ENCODE measurements at places on chromosomes 3 and 15. TPM values are rescaled to one million over a fixed set of nuclear protein-coding genes. Genes with fewer than 3 reads are reported as not detected.

SLC35G2 gene
- total RNA-seq, result 0.28 TPM

TRIM42 gene
- not detected for total RNA-seq

ZIC1 gene
- total RNA-seq, result not detected

LEKR1 gene
- 1.3 TPM for total RNA-seq

SLC22A13 gene
- total RNA-seq, result 0.57 TPM

NRG4 gene
- not detected for total RNA-seq

DNA sequence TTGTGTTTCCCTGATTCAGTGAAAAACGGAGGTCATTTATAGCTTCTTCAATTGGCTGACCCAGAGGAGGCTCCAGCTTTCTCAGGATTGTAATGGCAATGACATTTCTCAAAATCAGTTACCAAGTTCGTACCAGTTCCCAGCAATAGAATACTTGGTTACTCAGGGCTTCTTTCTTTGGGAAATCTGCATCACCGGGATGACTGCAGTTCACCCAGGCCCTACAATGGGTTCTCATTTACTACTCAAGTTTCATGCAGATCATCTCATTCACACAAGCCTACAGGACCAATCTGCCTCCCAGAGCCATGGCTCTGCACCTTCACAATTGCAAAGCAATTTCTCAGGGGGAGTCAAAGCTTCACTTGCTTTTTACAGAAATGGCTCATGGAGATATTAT is 109.6 kb downstream of the FHIT start:
- DNase-seq, result no peak

GRCh38 chr15:56247266-56247665 is 3.6 kb upstream of the RFX7 start:
- DNase-seq, result no peak

GRCh38 chr3:12192173-12192572 is 33.5 kb upstream of the TIMP4 start:
- no peak for DNase-seq

GRCh38 chr3:115885621-115886020 is 262.3 kb downstream of the GAP43 start:
- no peak for DNase-seq

DNA sequence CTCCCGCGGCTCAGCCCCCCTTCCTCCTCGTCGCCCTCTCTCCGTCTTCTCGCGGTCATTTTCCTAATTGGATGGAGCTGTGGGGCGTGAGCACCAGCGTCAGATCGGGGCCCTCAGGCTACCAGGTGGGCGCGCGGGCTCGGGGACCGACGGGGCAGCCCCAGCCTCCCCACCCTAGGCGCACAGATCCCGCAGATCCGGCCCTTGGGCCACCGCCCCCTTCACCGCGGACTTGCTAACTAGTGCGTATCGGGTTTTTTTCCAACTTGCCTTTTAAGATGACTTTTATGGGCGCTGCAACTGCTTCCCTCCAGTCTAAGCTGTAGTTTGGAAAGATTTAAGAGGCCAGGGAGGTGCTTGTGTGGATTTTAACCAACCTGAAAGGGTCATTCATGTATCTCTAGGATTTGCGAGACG is 1.3 kb downstream of the ZNF710 start:
- DNase-seq, result peak; percentile 66

GRCh38 chr3:119239206-119239820 is 1.4 kb downstream of the B4GALT4 start:
- DNase-seq, result no peak

- DNase-seq, result no peak
Observed at GRCh38 chr3:104291878-104292277, 1074.8 kb upstream of the ALCAM start.

DNA sequence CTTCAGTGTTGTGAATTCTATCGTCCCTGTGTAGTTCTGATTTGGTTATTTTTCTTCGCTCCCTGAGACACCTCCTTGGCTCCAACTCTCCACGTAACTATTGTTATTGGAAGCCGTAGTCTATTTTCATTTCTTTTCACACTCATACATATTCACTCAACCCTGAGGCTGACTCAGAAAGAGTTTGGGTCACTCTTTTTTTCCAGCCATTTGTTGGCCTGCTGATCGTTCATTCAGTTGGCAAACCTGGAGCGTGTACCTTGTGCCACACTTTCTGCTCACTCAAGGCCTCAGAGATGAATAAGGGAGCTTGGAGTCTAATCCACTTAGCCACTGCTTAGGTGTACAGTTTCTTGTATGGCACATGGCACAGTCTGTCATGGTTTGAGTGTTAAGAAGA is 22.4 kb downstream of the GYG1 start:
- no peak for DNase-seq

- DNase-seq, result no peak
Observed at GRCh38 chr3:62125380-62125779, 248.0 kb downstream of the FEZF2 start.

- no peak for DNase-seq
Observed at GRCh38 chr15:71202712-71203111, 87.4 kb downstream of the THSD4 start.

- no peak for DNase-seq
Observed at GRCh38 chr3:127484601-127485388, 105.7 kb downstream of the TPRA1 start.

GRCh38 chr3:183331498-183331897 is 78.4 kb downstream of the B3GNT5 start:
- no peak for DNase-seq

DNA sequence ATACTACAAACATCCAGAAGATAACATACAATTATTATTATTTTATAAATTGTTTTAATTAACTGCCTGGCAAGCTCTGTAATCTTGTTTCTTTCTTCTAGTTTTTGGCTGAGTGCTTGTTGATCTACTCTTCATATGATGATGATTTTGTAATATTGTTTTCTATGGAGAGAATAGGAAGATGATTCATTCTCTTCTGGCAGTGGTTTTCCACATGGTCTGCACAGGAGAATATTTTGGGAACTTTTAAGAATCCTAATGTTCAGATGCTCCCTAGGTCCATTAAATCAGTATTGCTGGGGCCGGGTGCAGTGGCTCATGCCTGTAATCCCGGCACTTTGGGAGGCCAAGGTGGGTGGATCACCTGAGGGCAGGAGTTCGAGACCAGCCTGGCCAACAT is 37.6 kb downstream of the CACNA2D3 start:
- DNase-seq, result no peak

DNA sequence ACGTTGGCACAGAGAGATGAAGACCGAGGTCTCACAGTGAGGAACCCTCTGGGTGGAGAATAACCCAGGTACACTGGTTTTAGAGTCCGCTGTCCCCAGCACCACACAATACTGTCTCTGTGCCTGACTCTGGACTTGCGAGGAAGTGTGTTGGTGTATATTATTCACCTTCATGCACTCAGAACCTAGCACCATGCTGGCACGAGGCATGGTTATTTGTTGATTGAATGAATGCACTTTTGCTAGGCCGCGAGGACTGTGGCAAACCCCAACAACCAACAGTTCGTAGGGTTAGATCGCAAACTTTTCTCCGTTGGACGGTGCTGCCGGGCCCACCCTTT is 484 bp upstream of the C3orf52 start:
- no peak for DNase-seq

DNA sequence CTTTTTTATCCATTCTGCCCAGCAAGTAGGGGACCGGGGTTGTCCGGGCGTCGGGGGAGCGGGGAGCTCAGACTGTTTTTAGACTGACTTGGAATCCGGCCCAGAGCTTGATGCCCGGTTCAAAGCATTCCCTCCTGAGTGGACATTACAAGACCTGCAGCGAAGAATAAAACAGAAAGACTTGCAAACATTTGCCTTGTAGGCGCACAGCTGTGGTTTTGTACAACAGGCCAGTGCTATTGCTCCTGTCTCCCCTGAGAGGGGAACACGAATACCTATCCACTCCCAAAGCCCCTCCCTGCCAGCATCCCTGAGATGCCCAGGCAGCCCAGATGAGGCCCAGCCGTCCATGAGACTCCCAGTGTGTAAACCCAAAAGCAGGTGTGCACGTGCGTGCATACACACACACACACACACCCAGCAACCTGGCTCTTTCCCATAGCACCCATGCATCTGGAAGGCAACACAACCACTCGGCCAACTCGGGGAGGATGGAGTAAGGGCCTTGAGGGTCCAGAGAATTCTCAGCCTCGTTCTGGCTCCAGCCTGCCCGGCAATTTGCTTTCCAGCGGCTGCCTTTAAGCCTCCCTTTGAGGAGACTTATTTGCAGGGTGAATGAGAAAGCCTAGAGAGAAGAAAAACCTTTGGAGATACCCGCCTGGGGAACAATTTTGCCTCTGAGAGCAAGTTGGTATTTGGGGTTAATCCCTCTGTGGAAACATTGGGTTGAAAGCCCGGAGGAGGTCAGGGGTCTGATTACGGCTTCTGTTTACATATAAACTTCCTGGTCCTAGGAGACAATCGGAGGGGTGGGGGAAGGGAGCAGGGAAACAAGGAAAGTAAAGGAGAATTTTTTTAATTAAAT is 161.0 kb upstream of the HES1 start:
- DNase-seq, result no peak

GRCh38 chr3:46848271-46849044 is 14.8 kb downstream of the MYL3 start:
- DNase-seq, result peak; percentile 55

DNA sequence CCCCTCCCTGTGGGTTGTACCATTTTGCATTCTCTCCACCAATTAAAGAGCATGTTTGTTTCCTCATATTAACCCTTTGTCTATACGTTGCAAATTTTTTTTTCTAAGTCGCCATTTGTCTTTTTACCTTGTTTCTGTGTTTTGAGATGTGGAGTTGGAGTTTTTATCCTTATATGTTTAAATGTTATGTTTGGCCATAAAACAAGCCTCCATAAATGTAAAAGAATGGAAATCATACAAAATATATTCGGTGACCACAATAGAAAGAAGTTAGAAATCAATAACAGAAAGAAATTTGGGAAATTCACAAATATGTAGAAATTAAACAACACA is 29.2 kb downstream of the LRRK1 start:
- DNase-seq, result no peak

- DNase-seq, result no peak
Observed at GRCh38 chr15:66578286-66578875, 12.6 kb upstream of the LCTL start.

- no peak for DNase-seq
Observed at GRCh38 chr3:146334151-146334550, 83.2 kb upstream of the PLSCR4 start.

- no peak for DNase-seq
Observed at GRCh38 chr3:172102883-172103310, 63.5 kb downstream of the FNDC3B start.

DNA sequence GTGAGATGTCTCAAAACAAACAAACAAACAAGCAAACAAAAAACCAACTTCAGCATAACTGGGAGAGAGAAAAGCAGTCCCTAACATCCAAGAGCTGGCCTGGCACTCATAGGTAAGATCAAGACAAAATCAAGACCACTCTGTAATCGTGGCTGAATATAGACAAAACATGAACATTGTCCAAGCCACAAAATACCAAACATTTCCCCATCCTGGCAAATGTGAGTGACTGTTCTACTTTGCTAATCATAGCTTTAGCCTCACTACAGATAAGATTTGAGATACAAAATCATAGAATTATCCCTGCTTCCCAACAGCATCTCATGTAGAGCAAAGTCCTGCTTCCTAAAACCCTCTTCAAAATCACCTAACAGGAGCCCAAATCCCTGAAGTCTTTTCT is 116.7 kb upstream of the PRTG start:
- no peak for DNase-seq

DNA sequence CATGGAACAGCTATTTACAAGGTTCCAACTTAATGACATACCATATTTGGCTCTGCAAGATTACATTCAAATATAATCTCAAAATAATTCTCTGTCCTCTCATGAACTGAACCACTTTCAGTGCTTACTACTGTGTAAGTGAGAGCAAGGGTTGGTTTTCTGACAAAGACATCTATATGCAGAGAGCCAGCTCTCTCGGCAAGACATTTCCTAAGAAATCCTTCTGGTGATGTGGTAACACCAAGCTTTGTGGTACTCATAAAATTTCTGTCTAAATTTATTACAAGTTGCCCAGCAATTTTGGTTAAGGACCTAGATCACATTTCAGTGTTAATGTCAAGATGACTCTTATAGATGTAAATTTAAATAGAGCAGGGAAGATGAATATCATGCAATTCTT is 184.9 kb downstream of the GAP43 start:
- no peak for DNase-seq

GRCh38 chr3:101879102-101879501 is 29.8 kb downstream of the NFKBIZ start:
- DNase-seq, result no peak

- DNase-seq, result no peak
Observed at GRCh38 chr3:37770938-37771918, 90.5 kb upstream of the CTDSPL start.

DNA sequence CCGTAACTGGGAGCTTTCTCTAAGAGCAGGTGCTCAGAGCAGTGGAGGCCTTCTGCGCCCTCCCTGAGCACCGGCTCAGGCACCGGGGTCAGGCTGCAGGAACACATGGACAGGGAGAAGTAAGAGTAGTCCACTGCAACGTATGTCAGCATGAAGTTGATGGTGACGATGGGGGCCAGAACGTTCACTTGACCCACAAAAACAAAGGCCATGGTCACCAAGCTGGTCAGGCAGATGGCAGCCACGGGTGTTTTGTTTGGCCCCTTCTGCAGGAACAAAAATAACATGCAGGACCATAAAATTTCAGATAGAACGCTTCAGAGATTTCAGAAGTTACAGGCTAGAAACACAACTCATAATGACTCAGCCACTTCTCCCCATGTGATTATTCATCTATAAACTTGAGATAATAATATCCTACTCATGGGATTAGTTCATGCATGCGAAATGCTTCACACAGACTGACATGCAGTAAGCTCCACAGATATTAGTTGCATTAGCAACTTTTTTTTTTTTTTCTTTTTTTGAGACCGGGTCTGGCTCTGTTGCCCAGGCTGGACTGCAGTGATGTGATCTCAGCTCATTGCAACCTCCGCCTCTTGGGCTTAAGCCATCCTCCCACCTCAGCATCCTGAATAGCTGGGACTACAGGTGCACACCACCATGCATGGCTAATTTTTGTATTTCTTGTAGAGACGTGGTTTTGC is 52.2 kb upstream of the HEG1 start:
- no peak for DNase-seq

DNA sequence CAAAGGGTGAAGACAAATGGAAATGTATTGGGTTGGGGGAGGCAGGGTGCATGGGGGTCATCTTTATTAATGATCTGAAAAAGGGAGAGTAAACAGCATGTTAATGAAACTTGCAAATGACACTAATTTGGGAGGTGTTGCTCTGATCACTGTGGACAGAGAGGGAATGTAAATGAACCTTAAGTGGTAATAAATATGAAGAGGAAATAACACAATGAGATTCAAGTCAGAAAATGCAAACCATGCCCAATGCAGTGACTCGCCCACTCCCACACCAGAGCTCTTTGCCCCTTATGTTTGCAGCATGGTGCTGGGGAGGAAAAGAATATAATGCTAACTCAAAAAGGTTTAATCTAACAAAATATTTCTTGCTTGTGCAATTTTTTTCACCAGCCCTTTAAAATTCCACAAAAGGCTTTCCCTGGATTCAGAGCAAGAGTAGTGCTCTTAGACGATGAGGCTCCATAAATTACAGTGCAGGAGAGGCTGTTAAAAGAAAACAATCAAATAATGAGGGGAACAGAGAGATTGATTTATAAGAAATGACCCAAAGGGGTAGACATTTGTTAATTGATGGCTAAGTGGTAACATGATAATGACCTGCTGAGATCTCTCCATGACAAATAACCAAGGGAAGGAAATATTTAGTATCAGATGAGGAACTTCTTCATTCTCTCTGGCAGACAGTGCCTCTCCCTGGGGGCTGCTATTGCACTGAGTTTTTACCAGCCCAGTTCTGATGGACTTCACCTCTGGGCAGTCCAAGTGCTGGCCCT is 210.0 kb upstream of the PPP2R3A start:
- no peak for DNase-seq

- DNase-seq, result no peak
Observed at GRCh38 chr3:27085829-27086730, 283.1 kb downstream of the NEK10 start.
